ENCODE measurements at places on chromosomes 2 and 18. TPM values are rescaled to one million over a fixed set of nuclear protein-coding genes. Genes with fewer than 3 reads are reported as not detected.

GRCh38 chr18:59006461-59007067 lies 133.1 kb upstream of the SEC11C start:
- peak; percentile 61 for DNase-seq

- peak; percentile 81 for DNase-seq
Observed at GRCh38 chr2:167209784-167210183, 321.5 kb downstream of the XIRP2 start.

GRCh38 chr18:3066341-3067110 lies 53.6 kb upstream of the LPIN2 start:
- DNase-seq = no peak

- no peak for DNase-seq
Observed at GRCh38 chr2:8096484-8096883, 585.4 kb upstream of the ID2 start.

DNA sequence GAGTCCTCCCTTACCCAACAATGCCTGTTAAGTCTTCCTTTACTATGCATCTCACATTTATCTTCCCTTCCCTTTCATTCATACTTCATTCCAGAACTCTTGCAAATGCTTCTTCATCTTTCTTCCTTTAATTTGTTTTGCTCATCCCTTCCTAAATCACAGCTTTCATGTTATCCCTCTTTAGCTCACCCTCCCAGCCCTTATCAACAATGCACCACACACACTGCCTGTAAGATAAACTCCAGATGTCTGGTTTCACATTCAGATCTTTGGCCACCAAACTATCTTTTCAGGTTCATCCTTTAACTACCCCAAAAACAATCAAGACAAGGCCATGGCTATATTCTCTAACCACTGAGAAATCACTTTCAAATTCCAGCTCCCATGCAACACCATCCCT lies 3.4 kb downstream of the CCDC93 start:
- no peak for DNase-seq

DNA sequence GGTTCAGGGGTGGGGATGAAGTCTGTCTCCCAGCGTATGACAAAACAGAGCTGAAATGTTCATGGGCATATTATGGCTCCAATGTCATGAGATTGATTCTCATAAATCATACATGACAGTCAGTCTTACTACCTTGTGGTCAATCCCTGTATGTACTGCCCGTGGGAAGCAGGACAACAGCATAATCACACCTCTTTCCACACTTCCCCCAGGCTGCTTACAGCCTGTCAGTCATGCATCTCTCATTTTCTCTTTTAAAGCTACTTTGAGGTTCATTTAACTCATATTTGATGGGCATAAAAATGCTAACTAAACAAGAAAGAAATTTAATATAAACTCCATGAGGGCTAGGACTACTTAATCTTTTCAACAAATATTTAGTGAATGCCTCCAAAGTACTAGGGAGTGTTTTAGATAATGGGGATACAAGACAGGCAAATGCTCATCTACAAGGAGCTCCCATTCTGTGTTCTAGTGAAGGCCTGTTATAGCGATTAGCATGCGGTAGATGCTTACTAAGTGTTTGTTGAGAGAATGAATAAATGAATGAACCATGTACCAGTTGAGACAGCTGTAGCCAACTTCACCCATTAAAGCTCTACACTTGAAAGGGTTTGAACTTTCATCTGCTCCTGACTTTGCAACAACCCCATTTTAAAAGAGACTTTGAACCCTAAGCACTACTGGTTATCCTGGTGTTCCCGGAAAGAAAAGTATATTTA lies 89.1 kb downstream of the ALPK2 start:
- DNase-seq = no peak

GRCh38 chr2:192082121-192082520 lies 112.6 kb downstream of the TMEFF2 start:
- DNase-seq = no peak

DNA sequence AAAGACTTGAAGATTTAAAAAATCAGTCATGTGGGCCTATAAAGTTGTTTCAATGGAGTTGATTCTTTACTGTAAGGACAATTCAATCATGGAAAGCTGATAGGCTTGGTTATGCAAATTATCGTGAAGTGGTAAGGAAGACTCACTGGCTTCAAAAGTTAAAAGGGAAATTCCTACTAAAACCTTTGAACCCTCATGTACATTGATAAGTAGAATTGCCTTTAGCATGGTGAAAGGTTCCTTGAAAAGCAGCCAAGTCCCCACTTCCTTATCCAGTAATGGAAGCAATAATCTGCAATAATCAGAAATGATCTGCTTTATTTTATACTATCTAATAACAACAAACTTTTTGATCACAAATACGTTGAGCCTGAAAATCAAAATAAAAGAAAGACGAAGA lies 14.4 kb upstream of the CCL20 start:
- DNase-seq = no peak

DNA sequence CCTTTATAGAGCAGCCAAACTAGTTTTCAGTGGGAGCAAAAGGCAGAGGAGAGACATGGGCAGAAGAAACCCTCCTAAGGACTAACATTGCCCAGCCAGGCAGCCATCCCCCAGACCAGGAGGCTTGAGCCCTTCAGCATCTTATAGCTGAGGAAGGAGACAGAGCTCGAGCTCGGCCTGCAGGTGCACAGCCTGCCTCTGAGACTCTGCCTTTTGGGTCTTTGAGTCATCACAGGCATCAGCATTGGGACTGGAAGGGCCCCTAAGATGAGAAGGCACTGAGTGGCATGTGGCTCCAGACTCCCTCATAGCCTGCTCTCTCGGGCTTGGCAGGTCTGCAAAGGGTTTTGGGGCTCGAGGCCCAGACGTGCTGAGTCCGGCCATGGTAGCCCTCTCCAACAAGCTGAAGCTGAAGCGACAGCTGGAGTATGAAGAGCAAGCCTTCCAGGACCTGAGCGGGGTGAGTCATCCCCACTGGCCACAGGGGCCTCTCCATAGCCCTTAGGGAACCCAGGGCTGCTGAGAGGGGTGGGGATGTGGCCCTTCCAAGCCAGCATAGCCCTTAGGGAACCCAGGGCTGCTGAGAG lies 84.1 kb downstream of the EPAS1 start:
- no peak for DNase-seq

- no peak for DNase-seq
Observed at GRCh38 chr2:42340045-42340937, 20.7 kb downstream of the COX7A2L start.

GRCh38 chr2:110853948-110854347 lies 121.6 kb downstream of the ACOXL start:
- DNase-seq = no peak

- peak; percentile 46 for DNase-seq
Observed at GRCh38 chr2:100813527-100813926, 6.4 kb upstream of the NPAS2 start.

- peak; percentile 89 for DNase-seq
Observed at GRCh38 chr2:148989882-148990493, 48.5 kb upstream of the LYPD6B start.

GRCh38 chr2:239544143-239544917 lies 143.5 kb upstream of the HDAC4 start:
- DNase-seq = peak; percentile 30

- no peak for DNase-seq
Observed at GRCh38 chr2:84972932-84973331, 2.0 kb downstream of the KCMF1 start.

DNA sequence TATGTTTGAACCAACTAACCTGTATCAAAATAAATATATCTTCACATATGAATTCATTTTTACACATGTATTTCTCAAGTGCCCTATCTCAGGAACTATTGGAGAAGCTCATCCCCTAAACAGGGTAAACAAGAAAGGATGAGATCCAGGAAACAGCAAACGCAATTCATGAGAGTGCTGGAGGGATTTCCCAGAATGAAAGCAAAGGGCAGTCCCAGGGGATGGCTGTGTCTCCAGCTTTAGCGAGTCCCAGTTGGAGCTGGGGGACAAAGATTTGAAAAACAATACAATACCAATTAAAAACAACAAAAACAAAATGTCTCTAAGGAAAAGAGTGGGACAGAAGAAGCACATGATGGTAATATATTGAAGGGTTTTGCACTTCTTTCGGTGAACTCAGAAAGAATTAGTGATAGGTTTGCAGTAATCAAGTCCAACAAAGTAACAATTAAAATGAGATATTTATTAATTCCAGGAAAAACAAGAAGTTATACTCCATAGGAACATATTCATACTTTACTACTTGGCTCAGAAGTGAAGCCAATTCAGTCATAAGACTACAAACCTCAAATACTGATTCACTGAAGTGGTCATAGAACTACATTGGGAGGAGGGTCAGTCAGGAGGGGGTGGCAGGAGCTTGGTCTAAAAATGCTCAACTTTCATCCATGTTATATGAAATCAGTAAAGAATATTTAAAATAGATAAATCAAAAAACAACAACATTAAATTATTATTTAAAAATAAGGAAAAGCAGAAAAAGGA lies 73.1 kb upstream of the PDE1A start:
- peak; percentile 23 for DNase-seq

- DNase-seq = no peak
Observed at GRCh38 chr18:60180671-60181070, 191.9 kb downstream of the MC4R start.

DNA sequence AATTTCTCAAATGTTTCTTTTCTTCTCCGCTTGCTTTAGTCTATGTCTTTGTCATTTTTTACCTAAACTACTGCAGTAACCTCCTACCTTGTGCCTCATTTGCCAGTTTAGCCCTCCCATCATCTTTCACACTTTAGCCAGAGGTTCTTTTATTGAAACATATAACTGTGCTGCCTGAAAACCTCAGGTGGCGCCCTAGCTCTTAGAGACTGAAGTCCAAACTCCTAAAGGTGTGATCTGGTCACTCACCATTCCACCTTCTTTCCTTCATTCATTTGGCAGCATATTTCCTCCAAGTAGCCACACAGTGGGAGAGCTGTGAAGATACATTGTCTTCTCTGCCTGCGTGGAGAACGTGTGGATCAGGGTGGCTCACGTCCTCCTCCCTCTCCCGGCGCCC lies 98.2 kb upstream of the MAPRE2 start:
- DNase-seq = no peak

- peak; percentile 54 for DNase-seq
Observed at GRCh38 chr2:213199871-213200270, 48.5 kb upstream of the IKZF2 start.

DNA sequence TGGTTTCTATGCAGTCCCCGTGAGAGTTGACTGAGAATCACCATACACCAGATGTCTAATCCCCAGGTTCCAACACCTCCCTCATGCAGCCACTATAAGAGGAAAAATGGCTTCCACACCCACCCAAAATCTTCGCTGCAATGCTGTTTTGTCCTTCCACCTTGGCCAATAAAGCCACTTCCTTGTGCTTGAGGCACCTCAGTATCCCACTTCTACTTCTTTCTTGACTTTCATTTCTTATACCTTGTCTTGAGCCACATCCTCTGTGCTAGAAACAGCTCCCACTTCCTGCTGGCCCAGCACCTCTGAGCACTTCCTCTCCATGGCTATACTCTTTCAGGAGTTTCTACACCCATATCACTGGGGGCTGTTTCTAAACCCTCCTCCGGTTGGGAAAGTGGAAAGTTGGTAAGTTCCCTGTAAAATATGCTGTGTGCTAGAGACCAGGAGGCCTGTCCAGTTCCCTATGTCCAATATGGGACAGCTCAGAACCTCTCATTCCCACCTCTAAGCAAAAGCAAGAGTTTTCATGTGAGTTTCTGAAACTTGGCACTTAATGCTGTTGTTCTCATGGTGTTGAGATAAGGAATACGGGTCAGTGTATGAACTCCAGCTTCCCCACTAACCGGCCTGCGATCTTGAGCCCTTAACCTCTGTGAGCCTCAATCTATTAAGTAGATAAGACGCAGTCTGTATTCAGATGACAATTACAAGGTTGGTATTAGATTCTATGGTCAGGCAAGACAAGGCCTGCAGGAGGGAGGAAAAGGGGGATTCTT lies 209.1 kb upstream of the ID2 start:
- DNase-seq = no peak

DNA sequence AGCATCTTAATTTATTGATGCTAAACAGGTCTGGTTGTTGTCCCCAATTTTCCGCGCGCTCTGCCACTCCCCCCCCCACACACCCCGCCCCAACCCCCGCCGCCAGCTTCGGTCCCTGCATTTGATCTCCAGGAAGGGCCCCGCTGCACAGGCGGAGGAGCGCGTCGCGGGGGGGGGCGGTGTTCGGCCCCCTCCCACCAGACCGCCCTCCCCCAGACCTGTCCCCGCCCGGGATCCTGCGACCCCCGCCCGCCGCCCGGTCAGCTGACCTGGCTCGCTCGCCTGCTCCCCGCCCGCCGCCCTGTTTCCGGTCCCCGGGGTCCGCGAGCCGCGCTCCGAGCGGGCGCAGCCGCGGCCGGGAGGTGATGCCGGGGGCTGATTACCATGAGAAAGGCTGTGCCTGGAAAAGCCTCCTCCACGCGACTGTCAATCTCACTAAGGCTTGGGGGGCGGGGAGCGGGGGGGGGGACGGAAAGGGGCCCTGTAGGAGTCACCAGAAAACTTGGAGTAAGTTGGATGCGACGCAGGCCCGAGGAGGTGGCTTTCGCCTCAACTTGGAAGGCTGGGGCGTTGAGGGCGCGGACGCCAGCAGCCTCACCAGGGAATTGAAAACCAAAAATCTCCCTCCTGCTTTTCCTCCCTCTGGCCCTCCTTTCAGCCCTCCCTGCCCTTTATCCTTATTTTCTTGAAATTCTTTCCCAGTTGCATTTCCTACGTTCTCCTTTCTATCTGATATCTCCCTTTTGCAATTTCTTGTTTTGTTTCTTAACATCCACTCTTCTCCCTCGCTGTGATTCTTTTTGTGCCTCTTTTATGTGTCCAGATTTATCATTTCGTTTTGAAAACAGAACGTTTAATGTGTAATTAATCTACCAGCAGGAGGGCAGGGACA lies 4.4 kb upstream of the ZEB2 start:
- peak; percentile 47 for DNase-seq

DNA sequence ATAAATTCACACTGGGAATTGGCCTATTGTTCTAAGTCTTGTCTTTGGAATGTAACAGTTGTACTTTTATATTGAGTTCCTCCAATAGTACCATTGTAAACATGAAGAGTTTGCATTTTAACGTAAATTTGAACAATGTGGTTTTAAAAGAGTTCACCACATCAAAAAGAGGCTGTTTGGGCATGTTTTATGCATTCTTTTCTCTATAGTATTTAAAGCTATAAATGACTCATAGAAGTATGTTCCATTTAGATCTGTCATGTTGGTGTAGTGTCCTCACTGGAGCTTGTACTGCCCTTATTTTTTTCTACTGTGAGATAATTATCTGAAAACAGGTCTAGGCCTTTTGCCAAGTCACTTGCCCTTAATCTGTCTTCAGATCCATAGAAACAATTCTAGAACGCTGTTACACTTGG lies 141.9 kb downstream of the RHBDD1 start:
- DNase-seq = peak; percentile 69

DNA sequence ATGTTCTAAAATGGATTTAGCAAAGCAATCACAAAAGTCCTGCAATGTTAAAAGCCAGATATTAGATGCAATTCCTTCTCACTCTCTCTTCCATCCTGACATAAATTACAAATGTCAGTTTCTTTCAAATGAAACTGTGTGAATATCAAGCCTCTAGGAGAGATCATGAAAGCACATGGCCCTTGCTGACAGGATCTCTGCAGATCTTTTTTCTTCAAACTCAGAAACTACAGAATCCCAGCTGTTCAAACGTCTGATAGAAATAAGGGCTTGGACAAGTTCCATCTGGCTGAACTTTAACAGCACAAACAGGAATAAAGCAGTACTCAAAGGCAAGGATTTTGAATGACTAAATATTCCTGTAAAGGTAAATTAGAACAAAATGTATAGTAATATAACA lies 47.6 kb downstream of the PDE1A start:
- DNase-seq = peak; percentile 86

Gene SCN9A
- total RNA-seq = 14.0 TPM

Gene TACR1
- total RNA-seq = 0.09 TPM

Gene KLHL30
- 0.33 TPM for total RNA-seq

Gene SERPINB4
- total RNA-seq = not detected

Gene COL4A4
- 1.1 TPM for total RNA-seq

Gene FOXI3
- not detected for total RNA-seq

Gene DNMT3A
- 10.8 TPM for total RNA-seq

Gene REG1B
- not detected for total RNA-seq

Gene MRPL30
- 13.2 TPM for total RNA-seq
